Naive thymus-derived CD8-positive, alpha-beta T cell (primary cell): ENCODE measurements at places on chromosomes 1 and 21. TPM values are rescaled to one million over a fixed set of nuclear protein-coding genes. Genes with fewer than 3 reads are reported as not detected.
A peak's percentile ranks its signal among the peaks of the same experiment; 100 is the strongest.

GRCh38 chr1:157412308-157412707 is 140.0 kb downstream of the FCRL5 start:
- no peak for DNase-seq

DNA sequence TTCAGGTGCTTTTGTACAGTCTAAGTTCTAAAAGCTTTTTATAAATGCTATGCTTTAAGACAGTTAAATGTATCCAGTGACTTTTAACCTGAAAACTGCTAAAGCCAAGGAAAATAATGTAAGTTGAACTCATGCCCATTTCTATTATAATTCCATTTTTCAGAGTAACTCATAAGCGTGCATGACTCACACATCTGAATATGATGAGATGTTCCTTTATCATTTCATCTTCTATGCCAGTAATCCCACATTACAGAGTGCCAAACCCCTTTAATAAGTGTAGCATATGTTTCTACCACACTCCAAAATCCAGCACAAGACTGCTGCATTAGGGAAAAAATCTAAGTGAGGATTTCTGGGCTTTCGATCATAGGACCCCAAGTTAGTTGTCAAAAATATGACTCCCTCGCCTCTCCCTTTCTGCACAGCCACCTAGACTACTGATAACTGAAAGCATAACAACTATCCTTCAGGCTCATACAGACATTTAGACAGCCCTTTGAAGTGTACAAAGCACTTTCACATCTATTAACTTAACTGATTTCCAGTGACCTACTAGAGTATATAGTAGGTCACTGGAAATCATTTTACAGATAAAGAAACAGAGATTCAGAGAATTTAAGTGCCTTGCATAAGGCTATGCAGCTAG is 45.3 kb downstream of the JAK1 start:
- DNase-seq = no peak

DNA sequence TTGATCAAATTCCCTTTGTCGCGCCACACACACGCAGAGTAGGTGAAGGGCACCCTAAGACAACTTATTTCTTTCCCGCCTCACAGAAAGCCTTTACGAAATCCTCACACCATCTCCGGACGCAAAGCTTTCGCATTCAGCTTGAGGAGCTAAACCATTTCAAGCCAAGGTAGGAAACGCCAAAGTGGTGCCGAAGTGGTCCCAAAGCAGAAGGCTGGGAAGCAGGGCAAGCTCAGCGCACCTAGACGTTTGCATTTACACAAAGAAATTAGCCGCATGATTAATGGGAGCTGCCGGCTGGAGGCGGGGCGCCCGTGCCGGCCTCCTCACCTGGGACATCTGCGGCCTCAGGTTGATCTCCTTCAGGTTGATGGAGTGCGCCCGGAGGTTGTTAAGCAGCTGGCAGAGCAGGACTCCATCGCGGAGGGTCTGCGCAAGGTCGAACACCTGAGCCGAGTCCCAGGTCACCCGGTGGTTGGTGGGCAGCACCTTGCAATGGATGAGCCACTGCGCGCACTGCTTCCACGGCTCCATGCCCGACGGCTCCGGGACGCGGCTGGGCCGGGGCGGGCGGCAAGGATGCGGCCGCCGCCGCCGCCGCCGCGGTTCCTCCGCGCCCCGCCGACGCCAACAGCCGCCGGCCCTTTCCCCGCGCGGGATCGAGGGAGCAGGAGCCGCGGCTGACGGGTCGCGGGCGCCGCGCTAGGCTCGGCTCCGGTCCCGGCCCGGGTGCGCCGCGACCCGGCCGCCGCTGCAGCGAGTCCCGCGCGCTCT is 457 bp downstream of the VAV3 start:
- DNase-seq = peak; percentile 31

GRCh38 chr1:12506281-12507280 is 111.4 kb downstream of the DHRS3 start:
- no peak for DNase-seq

Gene DDAH1
- total RNA-seq = not detected

Gene ADAM30
- total RNA-seq = not detected
